ENCODE measurements at places on chromosomes 2 and 18.

GRCh38 chr2:217836901-217837491, 165.8 kb downstream of the TNS1 start:
- DNase-seq = no peak

GRCh38 chr2:234994438-234995321, 42.9 kb downstream of the SH3BP4 start:
- DNase-seq = no peak

- DNase-seq = peak; percentile 68
These were observed 30.2 kb downstream of the NRP2 start for GRCh38 chr2:205712508-205712907.

GRCh38 chr2:207184768-207185167, 19.0 kb upstream of the KLF7 start:
- no peak for DNase-seq

DNA sequence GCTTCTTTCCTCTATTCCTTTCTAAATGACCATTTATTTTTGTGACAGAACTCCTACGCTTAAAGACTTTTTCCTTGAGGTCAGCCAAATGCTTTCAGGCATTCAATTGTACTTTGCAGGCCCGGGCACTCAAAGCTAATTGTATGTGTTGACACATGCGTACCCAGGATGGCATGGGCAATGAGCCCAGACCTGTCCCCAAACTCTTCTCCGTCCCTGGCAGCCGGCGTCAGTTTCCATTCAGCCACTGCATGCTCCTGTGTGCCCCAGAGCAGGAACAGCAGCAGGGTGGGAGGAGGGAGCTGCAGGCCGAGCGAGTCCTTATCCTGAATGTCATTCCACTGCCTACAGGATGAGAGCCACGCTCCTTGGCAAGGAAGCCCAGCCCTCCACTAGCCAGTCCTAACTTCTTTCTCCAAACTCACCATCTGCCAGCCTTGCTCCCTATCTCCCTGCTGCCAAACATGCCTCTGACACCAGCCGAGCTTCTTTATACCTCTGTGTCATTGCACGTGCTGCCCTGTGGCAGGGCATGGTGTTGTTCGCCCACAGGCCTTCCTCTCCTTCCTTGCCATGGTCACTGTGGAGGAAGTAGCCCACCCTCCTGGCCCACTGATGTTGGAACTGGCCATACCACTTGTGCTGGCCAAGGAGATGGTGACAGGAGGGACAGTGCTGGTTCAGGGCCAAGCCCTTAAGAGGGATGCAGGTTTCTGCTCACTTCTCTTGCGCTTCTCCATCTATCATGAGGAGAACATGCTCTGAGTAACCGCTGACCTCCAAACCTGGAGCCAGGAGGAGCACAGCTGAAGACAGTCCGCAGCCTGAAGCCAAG, 116.9 kb upstream of the FHL2 start:
- no peak for DNase-seq

- no peak for DNase-seq
These were observed 558 bp downstream of the FBXO41 start for GRCh38 chr2:73283545-73284295.

DNA sequence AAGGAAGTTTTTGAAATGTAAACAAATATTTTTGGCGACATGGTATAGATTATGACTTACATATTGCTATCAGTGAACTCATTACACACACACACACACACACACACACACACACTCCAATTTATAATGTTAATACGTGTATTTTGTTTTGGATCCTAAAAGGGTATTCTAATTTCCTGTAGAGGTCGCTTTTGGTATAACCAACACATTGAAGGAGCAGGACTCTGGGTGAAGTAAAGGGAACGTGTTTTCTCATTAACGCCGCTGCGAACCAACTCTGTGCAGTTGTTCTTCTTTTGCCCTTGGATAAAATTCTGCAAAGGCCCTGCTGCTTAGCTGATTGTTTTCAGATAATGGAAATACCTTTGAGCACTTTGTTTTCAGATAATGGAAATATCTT, 190.4 kb downstream of the PMAIP1 start:
- DNase-seq = no peak

- no peak for DNase-seq
These were observed 14.3 kb downstream of the C2orf76 start for GRCh38 chr2:119352357-119352756.

DNA sequence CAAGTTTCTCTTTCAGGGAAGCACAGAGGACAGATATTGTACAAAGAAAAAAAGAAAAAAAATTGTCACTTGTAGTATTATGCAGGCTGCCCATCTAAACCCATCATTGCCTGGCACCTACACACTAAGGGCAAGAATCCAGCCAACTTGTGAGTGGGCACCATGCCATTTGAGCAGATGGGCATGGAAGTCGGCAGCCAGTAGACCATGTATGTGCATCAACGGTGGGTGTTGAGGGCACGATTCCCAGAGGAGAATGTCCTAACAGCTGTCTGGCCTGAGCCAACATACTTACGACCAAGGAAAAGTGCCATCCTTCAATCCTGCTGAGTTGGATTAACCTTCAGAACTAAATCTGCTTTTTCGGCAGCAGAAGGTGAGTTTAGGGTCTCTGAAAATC, 63.9 kb downstream of the ARHGAP15 start:
- DNase-seq = no peak

- peak; percentile 12 for DNase-seq
These were observed 496.9 kb upstream of the HNMT start for GRCh38 chr2:137467246-137467862.

DNA sequence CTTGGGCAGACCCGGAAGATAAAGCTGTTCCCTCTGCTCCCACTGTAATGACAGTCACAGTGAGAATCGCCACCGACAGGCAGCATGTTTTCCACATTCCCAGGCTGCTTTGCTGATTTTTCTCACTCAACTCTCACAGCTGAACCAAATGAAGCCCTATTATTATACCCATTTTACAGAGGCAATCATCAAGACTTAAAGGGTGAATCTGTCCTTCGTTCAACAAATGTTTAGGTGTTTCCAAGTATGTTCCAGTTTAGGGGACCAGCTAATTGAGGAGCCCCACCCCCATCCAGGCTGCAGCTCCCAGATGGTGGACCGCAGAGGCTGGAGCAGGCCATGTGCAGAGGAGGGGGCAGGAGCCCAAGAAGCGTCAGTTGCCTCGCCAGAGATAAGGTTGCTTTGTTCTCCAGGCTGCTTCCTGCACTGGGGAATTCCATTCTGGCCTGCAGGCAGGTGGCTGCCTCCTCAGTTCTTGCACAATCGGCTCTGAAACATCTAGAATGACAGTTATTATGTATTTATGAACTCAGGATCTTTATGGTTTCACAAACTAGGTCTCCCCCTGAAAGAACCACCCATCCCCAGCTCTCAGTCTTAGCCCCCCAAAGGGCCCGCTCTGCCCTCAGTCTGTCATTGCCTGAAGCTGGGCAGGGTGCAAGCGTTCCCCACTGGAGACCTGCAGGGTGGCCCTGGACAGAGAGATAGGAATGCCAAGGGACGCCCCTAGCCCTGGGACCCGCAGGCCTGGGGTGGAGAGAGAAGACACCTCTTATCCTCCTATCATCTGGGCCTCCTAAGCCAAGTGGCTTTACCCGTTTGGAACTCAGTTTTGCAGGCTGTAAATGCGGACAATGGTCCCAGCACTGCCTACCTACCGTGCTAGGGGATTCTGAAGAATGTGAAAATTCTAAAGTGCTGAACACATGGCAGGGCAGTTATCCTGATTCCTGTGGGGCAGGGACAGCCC, 49.1 kb upstream of the MYCN start:
- DNase-seq = no peak

DNA sequence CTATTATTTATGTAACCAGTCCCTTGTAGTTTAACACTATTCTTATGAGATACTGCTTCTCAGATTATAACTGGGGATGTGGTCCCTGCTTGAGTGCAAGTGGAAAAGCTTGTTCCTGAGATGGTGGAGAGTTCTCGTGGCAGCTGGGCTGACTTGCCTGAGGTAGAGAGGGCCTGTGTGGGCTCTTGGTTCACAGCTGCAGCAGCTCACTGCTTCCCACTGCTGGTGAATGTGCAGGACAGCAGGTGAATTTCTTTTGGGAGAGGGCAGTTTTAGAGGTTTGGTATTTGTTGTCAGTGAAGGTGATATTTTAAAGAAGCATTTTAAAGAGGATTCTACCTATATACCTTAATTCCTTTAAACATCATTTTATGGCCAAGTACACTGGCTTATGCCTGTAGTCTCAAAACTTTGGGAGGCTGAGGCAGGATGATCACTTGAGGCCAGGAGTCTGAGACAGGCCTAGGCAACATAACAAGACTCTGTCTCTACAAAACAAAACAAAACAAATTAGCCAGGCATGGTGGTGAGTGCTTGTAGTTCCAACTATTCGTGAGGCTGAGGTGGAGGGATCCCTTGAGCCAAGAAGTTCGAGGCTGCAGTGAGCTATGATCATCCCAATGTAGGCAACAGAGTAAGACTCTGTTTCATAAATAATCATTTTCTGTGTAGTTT, 94.8 kb downstream of the MTA3 start:
- DNase-seq = peak; percentile 29

- DNase-seq = no peak
These were observed 8.0 kb downstream of the RNF125 start for GRCh38 chr18:32026491-32027086.

DNA sequence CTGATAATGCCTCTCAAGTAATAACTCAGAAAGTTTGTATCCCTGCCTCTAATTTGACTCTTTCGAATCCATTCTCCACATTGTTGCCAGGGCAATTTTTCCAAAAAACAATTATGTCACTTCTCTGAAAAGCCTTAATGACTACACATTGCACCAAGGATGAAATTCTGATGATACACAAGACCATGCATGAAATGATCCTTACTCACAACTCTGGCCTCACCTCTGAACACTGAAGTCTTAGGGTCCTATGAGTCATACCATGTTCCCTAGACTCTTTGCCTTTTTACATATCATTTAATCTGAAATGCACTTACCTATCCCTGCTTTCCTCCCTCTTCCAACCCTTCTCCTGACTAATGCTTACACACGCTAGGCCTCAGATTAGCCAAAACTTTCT, 51.0 kb downstream of the WDPCP start:
- peak; percentile 78 for DNase-seq

DNA sequence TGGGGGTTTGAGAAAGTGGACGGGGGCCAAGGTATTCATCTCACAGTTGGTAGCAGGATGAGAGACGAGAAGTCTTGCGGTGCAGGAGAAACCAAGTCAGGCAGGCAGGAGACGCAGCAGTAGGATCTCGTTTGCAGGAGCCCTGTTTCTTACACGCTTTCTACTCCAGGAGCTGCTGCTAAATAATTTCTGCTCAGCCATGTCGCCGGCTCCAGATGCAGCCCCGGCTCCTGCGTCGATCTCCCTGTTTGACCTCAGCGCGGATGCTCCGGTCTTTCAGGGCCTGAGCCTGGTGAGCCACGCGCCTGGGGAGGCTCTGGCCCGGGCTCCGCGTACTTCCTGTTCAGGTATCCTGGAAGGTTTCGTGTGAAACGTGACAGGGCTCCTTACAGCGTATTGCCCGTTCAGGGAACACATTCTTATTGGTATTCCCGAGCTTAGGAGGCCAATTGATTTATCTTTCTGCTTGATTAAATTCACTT, 494 bp downstream of the ANKZF1 start:
- DNase-seq = no peak

DNA sequence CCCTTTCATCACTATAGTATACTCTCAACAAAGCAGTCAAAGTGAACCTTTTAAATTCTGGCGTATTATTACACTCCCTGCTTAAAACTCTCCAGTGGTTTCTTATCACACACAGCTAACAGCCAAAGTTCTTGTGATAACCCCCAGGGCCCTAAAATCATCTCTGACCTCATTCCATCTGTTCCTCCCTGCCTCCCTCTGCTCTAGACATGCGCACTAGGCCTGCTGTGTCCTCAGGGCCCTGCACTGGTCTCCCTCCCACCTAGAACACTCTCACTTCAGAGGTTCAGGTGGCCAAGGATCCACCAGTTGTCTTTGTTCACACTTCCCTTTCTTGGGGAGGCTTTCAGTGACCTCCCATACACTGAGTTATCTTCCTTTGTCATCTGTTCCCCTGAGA, 603.4 kb downstream of the DSC3 start:
- DNase-seq = no peak

DNA sequence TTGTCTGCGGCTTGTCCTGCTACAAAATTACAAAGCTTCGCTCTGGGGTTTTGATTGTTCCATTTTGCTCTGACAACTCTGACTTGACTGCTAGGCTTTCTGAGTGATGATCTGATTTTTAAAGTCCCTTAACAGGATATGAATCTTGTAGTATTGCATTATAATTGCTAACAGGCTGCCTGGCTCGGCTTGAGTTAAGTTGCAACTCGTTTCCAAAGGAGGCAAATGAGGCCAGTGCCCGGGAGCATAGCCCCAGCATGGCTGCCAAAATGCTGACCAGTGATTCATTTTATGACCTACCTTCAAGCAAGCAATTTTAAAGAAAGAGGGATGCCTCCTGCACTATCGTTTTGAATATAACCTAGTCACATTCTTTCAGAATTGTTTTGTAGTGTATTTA, 135.4 kb downstream of the COL6A3 start:
- no peak for DNase-seq

DNA sequence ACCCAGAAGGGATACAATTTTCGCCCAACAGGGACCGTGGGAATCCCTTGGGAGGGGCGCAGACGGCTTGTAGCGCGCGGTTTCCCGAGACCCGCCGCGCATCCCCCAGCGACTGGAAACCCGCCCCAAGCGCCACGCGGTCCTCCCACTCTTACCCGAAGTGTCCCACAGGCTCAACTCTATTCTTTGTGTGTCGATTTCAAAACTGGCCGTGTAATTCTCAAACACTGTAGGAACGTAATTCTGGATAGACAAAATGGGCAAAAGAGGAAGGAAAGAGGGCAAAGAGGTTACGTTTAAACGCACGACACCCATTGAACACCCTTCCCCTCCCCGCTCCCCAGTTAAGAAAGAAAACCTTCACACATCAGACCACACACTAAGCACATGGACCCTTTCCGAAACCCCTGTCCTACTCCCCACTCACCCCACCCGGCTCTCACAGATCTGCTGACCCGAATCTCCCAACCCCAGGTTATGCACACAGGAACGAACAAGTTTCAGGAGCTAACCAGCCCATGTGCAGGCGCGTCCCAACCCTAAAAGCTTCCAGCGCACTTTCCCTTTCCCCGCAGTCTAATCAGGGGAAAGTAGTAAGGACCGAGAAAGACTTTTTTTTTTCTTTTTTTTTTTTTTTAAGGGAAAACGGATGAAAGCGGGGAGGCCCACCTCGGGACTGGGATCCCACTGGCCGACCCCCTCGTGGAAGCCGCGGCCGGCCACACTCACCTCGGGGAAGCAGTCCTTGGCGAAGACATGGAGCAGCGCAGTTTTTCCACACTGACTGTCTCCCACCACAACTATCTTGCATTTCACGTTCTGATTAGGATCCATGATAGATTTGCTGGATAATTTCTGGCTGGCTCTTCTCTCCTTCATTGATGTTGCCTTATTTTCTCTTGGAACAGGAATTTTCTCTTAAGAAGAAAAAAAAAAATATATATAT, 655 bp downstream of the RND3 start:
- DNase-seq = no peak

GRCh38 chr2:64414736-64415435, 39.1 kb upstream of the LGALSL start:
- DNase-seq = no peak

DNA sequence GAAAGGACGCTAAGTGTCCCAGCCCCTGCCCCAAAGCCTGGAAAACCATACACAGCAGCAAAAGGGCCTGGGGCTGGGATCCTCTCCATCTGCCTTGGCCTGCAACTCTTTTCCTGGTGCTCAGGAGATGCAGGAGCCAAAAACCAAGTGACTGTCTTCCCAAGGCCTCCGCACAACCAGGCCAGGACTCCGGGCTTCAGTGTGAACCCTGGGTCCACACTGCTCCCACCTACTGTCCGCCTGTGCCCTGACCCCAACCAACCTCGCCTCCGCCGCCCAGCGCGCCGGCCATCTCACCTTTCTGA, 1.1 kb downstream of the FEV start:
- DNase-seq = no peak

All from epithelial cell of proximal tubule (primary cell).